Midbrain (tissue), 1 donor: ENCODE measurements at places on chromosomes 1 and 21.
A peak's percentile ranks its signal among the peaks of the same experiment; 100 is the strongest.

DNA sequence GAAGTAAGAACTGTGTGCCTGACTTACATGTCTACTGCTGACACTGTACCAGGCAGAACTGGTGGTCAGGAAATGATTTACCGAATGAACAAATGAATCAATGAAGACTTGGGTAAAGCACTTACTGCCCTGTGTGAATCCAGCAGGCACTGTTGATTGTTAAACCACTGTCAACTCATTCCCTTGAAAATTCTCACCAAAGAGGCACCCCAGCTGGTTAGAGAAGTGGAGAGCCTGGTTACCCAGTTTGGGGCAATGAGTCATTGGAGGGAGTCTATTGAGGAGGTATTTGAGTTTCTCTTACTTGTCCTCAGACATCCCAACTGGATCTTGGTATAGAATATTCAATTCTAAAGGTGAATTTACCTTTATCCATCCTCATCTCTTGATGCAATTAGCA is 34.2 kb downstream of the JUN start:
- DNase-seq, result no peak

DNA sequence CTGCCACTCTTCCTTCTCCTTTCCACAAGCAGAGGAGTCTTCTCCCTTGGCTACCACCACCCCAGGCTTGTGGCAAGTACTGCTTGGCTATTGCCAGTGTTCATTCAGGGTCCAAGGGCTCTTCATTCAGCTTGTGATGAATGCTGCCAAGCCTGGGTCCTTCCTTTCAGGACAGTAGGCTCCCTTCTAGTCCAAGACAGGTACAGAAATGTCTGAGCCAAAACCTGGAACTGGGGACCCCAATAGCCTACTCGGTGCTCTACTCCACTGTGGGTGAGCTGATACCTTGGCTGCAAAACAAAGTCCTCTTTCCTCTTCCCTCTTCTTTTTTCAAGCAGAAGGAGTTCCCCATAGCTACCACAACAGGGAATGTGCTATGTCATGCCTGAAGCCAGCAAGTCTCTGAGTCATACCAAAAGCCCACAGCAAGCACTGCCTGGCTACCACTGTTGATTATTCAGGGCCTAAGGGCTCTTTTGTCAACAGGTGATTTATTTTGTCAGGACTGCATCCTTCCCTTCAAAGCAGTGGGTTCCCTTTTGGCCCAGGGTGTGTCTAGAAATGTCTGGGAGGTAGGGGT is 268.9 kb downstream of the HHAT start:
- no peak for DNase-seq

DNA sequence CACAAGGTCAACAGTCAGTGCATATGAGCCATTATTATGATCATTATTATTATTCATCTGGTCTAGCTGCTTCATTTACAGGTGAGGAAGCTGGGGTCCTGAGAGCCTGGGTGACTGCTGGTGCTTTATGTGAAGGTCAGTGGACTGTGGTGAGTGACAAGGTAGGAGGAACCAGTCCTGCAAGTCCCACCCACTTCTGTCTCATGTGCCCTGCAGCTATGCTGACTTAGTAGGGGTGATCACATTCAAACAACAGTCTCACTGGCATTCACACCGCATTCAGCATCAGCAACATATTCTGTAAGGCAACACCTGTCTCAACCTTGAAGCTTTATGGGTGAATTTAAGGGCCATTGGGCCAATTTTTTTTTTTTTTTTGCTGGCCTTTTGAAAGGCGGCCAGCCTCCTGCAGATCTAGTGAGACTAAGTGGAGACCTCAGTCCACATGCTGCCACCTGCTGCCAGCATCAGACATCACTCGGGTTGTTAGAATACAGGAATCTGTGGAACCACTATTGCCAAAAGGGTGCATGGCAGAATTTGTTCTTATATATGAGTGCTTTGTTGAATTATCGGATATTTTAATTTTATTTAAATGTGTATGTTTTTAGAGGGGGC is 59.9 kb upstream of the CACNA1E start:
- peak; percentile 44 for DNase-seq

DNA sequence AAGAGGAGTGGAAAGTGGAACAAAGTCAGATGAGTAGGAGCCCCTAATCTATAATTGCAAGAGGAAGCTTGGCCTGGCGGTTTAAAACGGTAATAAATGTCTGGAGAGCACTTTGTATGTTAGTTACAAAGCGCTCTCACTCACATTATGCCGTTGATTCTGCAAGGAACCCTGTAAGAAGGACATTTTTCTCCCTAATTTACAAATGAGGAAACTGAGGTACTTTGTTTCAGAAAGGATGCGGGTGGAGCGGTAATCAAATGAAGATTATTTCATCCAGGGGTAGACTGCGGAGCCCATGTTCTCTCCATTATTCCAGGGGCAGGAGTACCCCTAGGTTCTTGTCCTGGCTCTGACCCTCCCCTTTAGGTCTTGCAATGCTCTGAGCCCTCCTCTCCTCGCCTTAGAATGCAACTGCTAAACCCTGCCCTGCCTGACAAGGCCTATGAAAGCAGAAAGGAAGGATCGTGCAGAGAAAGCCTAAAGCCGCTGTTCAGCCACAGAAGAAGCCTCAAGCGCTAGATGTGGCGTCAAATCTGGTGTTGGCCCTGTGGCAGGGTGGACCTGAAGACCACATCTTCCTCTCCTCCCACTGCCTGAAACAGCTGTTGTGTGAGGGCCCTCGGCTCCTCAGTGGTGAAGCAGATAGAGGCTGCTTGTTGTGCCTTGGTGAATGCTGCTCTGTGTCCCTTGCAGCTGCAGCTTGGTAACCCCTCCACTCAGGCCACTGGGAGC is 588 bp upstream of the PACC1 start:
- peak; percentile 77 for DNase-seq

DNA sequence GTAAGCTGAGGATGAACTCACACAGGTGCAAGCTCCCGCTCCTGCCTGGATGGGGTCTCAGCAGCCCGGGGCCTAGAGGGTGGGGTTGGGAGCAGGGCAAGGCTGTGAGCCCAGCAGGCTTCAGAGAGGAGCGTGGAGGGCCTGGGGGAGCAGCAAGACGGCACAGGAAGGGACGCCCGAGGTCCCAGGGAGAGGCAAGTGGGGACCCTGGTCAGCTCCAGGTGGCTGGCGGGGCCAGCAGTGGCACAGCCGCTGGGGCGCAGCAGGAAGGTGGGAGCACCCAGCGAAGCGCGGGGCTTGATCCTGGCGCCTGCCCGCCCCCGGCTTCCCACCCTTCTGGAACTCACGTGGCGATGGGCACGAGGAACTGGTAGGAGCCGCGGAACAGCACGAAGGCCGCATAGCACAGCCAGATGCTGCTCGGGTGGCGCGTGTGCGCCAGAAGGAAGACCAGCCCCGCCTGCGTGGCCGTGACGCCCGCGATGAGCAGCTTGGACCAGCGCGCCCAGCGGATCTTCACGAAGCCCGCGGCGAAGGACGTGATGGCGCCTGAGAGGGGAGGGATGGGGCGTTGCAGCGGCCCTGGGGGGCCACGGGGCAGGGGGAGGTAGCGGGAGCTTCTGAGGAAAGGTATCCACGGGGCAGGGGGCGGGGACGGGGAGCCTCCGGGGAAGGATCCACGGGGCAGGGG is 11.7 kb downstream of the SLC19A1 start:
- no peak for DNase-seq

GRCh38 chr1:165444897-165445370 is at the start of gene RXRG:
TSS of gene RXRG (minus strand) at chr1:165445126. CDS start at chr1:165444893, 233 bp downstream.
- DNase-seq, result peak; percentile 38

GRCh38 chr1:75126611-75127101 is 7.5 kb upstream of the LHX8 start:
- DNase-seq, result no peak

DNA sequence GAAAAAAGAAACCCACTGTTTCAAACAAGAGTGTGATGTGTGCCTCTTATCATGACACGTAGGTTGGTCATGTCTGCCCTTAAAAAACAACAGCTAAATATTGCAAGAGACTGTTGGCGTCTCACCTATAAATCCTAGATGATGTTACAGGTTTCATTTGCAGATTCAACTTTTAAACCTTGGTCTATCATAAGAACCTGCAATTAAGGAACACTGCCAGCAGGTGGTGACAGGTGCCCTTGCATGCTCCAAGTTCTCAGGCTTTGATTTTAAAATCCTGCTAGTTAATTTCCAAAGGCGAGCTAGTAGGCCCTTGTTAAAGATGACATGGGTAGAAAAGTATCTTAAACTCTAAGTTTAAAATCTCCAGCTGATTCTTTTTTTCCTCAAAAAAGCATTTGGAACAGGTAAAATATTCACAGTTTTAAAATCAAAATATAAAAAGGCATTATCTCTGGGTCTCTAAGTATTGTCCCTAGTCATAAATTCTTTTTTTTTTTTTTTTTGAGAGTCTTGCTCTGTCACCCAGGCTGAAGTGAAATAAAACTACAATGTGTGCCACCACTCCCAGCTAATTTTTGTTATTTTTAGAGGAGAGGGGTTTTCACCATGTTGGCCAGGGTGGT is 39.1 kb downstream of the CLSTN1 start:
- no peak for DNase-seq

DNA sequence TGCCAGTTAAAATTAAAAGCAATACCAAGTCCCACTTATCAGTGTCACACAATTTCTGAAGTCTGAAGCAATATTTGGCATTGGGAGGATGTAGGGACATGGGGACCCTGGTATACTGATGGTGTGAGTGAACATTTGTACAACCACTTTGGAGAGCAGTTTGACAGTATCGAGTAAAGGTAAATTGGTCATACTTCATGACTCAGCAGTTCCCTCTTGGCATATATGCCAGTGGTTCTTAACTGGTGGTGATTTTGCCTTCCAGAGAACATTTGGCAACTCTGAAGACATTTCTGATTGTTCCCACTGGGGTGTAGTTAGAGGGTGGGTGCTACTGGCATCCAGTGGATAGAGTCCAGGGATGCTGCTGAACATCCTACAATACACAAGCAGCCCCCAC is 19.7 kb downstream of the FMOD start:
- DNase-seq, result no peak

DNA sequence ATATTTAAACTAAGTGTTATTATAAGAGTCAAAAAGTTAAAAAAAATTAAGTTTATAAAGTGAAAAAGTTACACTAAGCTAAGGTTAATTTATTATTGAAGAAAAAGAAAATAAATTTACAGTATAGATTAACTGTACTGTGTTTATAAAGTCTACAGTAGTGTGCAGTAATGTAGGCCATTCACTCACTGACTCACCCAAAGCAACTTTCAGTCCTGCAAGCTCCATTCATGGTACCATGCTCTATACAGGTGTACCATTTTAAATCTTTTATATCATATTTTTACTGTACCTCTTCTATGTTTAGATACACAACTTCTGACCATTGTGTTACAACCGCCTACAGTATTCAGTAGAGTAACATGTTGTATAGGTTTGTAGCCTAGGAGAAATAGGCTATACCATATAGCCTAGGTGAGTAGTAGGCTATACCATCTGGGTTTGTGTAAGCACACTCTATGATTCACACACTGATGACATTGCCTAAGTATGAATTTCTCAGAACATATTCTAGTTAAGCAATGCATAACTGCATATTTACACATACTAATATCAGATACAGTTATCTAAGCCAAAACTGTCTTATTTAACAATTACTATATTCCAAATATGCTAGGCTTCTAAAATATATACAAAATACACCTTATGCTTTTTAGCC is 80.6 kb upstream of the GFI1 start:
- no peak for DNase-seq

DNA sequence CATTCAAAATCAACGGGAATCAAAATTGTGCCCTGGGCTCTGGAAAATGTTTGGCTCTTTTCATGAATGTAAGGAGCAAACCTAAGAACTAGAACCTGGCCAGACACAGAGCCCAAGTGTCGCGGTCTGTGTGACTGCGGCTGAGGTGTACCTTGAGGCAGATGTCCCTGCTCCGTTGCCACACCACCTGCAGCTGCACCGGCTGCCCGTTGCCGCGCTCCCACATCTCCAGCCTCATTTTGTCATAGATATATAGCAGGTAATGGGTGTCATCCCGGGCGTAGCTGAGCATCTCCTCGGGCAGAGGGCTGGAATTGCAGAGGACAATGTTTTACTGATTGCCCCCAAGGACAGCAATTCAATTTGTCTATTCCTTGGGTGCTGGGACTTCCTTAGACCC is 18.7 kb downstream of the EXOSC10 start:
- no peak for DNase-seq

DNA sequence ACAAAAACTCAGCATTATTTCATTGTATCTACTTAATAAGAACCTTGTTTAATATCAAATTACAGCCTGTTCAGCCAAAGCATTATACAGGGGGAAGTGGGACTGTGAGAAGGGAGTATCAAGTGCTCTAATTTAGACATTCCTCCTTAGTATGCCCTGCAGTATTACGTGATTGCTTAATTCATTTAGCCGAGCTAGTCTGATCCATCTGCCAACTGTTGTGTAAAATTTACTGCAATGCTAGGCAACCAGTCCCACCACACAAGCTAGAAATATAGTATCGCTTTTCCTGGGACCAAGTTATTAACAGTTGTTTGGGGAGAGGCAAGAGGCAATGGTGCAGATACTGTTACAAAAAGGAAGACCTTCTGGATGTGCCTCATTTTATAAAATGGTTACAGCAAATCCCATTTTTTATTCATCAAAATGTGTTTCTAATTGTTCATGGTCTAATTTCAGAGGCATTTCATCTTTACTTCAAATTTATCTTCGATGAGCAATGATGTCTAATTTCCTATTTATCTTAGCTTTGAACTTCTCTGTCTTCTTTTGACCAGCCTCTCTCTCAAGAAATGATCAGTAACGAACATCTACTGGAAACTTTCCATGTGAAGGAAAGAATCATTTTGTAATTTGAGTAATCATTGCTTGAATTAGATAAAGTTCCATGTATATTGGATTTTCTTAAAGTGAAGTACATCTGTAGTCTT is 283.3 kb downstream of the DUSP10 start:
- no peak for DNase-seq

DNA sequence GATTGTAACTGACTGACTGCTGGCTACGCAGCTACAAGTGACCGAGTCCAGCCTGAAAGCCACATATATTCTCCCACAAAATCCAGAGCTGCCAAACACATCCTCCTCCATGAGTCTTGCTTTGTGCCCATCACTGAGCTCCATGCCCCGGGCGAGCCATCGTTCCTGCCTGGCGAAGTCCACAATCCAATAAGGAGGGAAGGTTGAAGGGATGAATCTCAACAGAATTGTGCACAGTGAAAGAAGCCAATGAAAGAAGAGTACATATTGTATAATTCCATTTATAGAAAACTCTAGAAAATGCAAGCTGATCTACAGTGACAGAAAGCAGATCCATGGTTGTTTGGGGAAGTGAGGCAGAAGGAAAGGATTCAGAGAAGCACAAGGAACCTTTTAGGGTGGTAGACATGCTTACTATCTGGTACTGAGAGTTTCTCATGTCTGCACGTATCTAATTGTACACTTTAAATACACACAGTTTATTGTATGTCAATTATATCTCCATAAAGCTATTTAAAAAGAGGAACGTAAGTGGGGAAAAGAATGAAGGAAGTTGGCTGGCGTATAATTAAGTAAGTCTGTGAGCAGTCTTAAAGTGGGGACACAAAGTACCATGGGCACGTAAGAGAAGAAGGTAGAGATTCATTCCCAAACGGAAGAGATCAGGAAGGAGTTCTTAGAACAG is 115.9 kb upstream of the JUN start:
- no peak for DNase-seq

DNA sequence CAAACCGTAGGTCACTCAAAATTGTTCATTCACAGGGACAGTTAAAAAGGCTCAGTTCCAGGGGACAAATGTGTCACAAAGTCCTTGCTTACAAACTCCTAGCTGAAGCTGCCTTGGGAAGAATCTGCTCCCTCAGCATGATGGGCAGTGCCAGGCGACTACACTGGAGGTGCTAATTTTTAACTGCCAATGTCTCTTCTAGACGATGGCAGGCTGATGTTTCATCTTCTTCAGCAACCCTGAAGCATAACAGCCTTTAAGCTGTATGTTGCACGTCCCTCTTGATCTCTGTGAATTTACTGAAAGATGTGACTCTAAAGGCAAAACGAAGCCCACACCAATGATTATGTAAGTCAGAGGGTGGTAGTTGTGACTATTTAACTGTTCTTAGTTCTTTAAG is 11.3 kb downstream of the COA7 start:
- no peak for DNase-seq
